Omental fat pad (tissue), 4 donors: ENCODE measurements at places on chromosomes 12 and 14. TPM values are rescaled to one million over a fixed set of nuclear protein-coding genes. Genes with fewer than 3 reads are reported as not detected.

RERG gene
- 9.6 TPM for total RNA-seq

CLSTN3 gene
- total RNA-seq, result 45.7 TPM

MANSC4 gene
- total RNA-seq, result not detected

LAG3 gene
- 2.2 TPM for total RNA-seq

PPP1R1A gene
- total RNA-seq, result 168 TPM

SYNDIG1L gene
- total RNA-seq, result 0.28 TPM
